ENCODE measurements at places on chromosomes 5 and 9.

DNA sequence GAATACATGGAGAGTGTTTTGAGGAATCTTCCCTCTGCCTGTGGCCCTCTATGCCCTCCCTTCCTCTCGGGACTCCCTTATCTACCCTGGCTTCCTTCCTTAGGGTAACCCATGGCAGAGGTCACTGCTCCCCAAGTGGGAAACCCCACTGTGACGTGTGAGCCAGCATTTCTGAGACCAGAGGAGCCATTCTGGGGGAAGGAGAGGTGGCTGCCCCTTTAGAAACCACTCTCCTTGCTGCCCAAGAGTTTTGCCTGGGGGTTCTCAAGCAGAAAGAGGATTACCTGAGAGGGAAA lies 23.1 kb downstream of the CCNJL start:
- no peak for DNase-seq

- no peak for DNase-seq
These were observed 234.8 kb upstream of the TMEM161B start for GRCh38 chr5:88503406-88503805.

GRCh38 chr9:85900504-85901201 lies 40.3 kb upstream of the NAA35 start:
- DNase-seq: no peak

DNA sequence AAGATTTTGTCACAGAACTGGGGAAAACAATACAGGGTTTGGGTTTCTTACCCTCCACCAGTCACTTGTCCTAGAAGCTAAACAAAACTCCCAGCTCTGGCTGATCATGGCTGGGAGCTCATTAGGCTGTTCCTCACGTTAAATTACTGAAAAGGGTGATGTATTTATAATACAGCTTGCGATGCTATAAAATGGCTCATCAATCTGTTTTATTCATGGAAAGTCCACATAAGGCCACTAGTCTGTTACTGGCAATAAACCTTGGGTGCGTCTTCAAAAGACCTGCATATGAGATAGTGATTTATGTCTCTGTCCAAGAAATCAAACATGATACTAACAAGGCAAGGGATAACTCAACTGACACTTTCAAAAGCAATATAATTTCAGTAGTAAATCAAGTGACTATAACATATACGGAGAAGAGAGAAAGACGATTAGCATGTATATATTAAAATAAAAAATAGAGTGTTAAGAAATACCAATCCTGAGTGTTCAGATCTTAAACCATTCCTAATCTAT lies 219.0 kb downstream of the BNC2 start:
- DNase-seq: no peak

- no peak for DNase-seq
These were observed 18.3 kb downstream of the SH3TC2 start for GRCh38 chr5:149044453-149045088.

GRCh38 chr5:2877522-2877921 lies 126.0 kb upstream of the IRX2 start:
- DNase-seq: peak; percentile 64

DNA sequence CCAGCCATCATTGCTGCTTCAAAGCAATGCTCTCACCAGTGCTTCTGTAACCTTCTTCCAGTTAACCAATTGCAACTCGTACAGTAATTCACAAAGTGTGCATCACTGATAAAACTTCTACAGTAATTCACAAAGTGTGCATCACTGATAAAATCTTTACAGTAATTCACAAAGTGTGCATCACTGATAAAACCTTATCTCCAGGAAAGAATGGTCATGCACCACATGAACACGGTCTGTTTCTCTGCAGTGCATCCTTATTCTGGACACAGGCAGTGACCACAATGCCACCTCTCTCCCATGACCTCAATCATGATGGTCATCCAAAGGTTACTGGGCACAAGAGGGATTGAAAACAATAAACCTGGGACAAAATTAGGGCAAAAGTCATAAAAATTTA lies 153.6 kb downstream of the TSSK1B start:
- no peak for DNase-seq

GRCh38 chr9:70315389-70315788 lies 56.6 kb downstream of the SMC5 start:
- no peak for DNase-seq

DNA sequence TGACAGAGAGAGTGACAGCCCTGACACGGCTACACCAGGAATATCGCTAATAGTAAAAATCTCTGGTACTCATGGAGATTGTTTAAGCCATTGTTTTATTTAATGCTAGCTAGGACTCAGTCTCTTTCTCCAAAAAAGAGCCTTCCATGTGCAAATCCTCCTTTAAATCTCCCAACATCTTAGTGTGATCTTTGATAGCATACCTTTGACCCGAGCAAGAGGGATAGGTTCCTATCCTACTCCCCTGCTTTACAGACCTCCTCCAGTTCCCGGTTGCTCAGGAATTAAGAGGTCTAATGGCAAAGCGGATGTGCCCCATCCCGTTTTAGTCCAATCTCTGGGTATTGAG lies 663 bp upstream of the FRMD3 start:
- DNase-seq: no peak

- DNase-seq: peak; percentile 69
These were observed 50.1 kb upstream of the RETREG1 start for GRCh38 chr5:16666883-16667398.

- DNase-seq: no peak
These were observed 60.3 kb downstream of the FOXD1 start for GRCh38 chr5:73388306-73388684.

DNA sequence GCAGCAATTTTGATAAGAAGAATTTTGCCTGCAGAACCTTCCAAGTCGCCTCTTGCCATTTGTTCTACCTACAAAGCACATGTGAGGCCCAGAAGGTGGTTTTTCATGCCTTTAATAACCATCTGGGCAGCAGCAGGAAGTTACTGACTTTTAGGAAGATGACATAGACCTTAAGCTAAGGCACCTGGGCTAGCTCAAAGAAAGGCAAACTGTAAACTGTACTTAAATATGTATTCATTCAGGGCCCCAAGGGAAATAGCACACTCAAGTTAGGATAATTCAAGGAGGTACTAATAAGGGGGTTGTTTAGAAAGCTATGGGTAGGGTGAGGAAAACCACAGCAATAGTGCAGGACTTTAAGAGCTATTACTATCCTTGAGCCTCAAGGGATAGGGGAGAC lies 57.3 kb upstream of the HSPB3 start:
- DNase-seq: no peak

GRCh38 chr9:133729617-133730281 lies 8.4 kb downstream of the SARDH start:
- no peak for DNase-seq

- no peak for DNase-seq
These were observed 2.5 kb upstream of the LMX1B start for GRCh38 chr9:126611193-126611591.

DNA sequence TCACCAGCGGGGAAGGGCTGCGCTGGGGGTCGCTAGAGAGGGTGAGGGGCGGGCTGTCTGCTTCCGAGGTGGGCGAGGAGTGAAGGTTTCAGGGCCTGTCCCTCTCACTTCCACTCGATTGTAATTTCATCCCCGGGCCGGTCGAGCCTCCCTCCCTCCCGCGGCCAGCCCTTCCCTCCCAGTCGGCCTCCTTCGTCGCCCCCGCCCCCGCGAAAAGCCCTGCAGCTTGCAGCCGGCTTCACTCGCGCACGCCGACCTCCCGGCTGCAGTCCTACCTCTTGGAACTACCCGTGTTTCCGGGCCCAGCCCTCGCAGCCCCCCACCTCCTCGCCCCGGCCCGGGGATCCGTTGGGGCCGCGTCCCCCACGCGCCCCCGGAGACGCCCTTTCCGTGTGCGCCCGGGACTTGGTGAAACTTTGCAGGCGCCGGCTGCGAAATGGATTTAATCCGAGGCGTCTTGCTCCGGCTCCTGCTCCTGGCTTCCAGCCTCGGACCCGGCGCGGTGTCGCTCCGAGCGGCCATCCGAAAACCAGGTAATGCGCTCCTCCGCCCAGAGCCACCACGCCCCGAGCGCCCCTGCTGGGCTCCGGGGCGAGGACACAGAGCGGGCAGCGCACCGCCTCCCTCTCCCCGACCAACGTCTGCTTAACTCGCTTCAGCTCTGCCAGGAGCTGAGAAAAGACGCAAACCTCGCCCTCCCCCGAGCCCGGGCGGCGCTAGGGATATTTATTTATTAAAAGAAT lies at the start of gene EGFLAM:
EGFLAM (plus strand) TSS at position 241 of the 743 bp plus-strand sequence; CDS start at position 437, 196 bp downstream.
- DNase-seq: no peak

GRCh38 chr5:154516475-154516874 lies 38.4 kb upstream of the HAND1 start:
- DNase-seq: no peak

- DNase-seq: no peak
These were observed 55.5 kb upstream of the ARAP3 start for GRCh38 chr5:141737535-141737934.

- DNase-seq: no peak
These were observed 19.9 kb downstream of the PPP3R2 start for GRCh38 chr9:101574731-101575333.

- DNase-seq: peak; percentile 11
These were observed 56.5 kb downstream of the SPOCK1 start for GRCh38 chr5:137442660-137443059.

- no peak for DNase-seq
These were observed 153.0 kb downstream of the DENND1A start for GRCh38 chr9:123776708-123777537.

DNA sequence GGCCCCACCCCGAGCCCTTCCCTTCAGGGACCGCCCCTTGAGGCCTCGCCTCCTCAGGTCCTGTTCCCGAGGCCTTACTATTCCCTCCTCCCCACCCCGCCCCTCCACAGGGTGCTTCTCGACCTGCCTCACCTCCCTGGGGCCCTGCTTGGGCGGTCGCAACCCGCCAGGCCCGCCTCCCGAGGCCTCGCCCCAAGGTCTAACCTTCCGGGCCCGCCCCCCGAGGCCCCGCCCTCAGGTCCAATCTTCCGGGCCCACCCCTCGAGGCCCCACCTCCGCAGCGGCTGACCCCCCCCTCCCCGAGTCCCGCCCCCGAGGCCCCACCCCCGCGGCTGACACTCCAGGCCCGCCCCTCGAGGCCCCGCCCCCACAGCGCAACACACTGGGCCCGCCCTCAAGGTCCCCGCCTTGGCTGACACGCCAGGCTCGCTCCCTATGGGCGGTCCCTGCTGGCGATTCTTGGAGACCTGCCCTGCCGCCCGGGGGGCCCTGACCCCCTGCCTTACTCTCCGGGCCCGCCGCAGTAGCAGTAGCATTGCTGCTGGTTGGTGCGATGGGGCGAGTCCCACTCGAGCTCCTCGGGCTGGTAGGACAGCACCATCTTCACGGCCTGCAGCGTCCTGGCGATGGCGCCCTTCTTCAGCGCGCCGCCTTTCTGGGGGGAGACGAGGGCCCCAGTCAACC lies 8.2 kb downstream of the PHF19 start:
- DNase-seq: peak; percentile 94

DNA sequence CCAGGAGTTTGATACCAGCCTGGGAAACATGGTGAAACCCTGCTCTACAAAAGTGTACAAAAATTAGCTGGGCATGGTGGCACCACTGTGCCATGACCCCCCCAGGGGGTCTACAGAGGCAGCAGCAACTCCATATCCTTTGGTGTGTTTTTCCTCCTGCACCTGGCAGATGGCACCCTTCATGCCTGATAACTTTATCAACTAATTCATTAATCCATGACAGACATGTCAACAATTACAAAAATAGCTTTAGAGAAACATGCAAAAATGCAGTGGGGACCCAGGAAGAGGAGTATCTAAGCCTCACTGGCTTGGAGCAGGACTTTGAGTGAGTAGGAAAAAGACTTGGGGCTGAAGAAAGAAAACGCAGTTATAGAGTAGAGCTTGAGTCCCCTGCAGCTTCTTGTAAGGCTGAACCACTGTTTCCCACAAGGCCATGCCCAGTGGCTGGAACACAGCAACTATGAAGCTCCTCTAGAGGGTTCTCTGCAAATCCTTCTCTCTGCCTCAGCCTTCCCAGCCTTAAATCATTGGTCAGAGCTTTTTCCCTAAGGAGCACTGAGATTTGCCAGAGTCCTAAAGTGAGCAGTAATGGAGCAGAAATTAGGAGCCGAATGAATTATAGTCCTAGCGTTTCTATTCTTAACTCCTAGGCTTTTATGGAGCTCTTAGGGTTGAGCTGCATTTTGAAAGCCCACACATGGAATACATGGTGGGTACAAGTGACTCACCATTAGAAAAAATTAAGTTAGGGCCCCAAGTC lies 25.5 kb upstream of the B4GALT1 start:
- no peak for DNase-seq

DNA sequence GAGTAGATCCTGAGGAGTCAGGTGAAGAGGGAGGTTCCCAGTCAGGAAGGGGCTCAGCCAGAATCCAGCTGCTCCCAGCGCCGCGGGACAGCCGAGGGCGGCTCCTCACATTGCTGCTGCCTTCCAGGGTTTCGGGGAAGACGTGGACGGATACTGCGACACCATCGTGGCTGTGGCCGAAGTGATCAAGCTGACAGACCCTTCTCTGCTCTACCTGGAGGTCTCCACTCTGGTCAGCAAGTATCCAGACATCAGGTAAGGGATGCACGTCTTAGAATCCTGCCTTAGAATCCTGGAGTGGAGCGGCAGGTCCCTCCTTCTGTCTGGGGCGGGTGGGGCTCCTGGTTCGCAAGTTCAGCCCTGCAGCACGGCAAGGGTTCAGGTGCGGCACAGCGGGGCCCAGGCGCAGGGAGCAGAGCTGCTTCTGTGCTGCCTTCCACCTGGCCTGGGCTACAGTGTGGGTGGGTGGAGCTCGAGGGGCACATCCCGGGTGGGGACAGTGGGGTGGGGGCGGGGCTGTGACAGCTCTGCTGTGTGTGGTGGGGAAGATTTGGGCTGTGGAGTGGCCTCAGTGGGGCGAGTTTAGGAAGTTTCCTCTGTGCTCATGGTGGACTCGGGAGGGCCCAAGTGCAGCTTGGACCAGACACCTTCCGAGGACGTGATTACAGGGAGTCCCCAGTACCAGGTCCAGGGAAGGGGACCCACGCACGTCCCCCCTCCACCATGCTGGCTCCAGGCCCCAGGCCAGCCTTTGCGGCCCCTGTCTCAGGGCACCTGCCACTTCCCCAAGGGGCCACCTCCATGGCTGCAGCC lies 22.8 kb downstream of the EXOC3 start:
- DNase-seq: no peak

- no peak for DNase-seq
These were observed 394.8 kb upstream of the MEF2C start for GRCh38 chr5:89277816-89278215.

DNA sequence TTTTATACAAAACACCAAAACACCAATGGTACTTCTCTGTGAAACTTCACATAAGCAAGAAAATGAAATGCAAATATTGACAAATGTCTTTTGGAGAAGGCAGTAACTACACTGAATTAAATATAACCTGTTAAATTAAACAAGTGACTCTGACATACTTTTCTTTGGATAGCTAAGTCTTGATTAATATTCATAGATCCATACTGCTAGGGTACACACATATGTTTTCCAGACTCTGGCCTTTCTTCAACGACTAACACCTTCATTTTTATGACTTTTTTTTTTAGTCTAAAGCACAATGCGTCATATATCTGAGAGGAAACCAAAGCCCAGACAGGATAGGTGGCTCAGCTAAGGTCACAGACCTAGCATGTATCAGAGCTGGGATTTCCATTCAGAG lies 263.7 kb downstream of the TENT4A start:
- no peak for DNase-seq

DNA sequence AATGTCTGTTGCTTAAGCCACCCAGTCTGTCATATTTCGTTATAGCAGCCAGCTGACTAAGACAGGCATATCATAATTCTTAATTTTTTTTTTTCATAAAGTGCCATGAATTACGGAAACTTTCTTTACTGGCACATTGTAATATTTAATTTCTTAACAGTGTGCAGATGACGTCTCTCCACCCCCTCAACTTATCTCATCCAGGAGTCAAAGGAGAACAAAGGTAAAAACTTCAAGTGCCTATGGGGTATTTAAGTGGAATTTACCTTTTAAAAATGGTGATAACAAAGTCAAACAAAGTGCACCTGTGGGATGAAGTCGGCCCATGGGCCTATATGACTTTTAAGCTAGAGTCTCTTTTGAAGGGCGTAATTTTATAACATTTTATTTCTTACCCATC lies 539.4 kb downstream of the CDH9 start:
- no peak for DNase-seq
